ENCODE measurements at places on chromosomes 6 and 20. TPM values are rescaled to one million over a fixed set of nuclear protein-coding genes. Genes with fewer than 3 reads are reported as not detected.

The BEND6 gene
- total RNA-seq = 4.0 TPM

The TNXB gene
- total RNA-seq = 2.7 TPM

The PI3 gene
- not detected for total RNA-seq

The RPP40 gene
- 14.9 TPM for total RNA-seq

All from A375 (cell line).